ENCODE measurements at places on chromosomes 13 and 19. TPM values are rescaled to one million over a fixed set of nuclear protein-coding genes. Genes with fewer than 3 reads are reported as not detected.
A peak's percentile ranks its signal among the peaks of the same experiment; 100 is the strongest.

Gene TEX29
- not detected for total RNA-seq

Gene PCDH9
- total RNA-seq = 2.4 TPM

Gene C1QTNF9B
- total RNA-seq = 0.33 TPM

Gene ZNF14
- 5.5 TPM for total RNA-seq

GRCh38 chr13:29707876-29708543, 112.5 kb upstream of the SLC7A1 start:
- no peaks in the 10 kb centered on the region for H3K27me3 ChIP-seq
- H3K4me3 ChIP-seq = no peak overlapping the region
- no peak overlapping the region for H3K27ac ChIP-seq
- no peaks in the 10 kb centered on the region for H3K36me3 ChIP-seq
- H3K4me1 ChIP-seq = peaks cover 13% of the 10 kb centered on the region

GRCh38 chr19:48918801-48919247, 14.7 kb upstream of the DHDH start:
- no peak overlapping the region for H3K27ac ChIP-seq
- no peaks in the 10 kb centered on the region for H3K4me1 ChIP-seq
- peak; percentile 55 for DNase-seq

DNA sequence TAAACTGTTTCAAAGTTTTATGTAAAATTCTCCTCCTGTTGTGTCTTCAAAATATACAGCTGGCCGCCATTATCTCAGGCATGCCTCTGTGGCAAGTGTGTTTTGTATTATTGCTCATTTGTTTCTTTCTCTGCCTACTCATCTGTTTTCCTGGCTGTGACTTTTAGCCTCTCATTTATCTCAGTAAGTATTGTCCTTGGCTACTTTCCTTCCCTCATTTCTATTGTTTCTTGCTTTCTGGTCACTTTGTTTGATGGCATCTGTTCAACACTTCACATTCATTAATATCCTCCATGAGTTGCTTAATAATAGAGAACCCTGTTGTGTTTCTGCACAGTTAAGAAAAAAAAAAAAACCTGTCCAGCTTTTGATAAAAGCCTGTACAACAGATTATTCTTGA, 869.4 kb downstream of the PCDH17 start:
- no peak overlapping the region for H3K4me3 ChIP-seq
- H3K4me1 ChIP-seq = no peaks in the 10 kb centered on the region
- H3K36me3 ChIP-seq = no peaks in the 10 kb centered on the region

DNA sequence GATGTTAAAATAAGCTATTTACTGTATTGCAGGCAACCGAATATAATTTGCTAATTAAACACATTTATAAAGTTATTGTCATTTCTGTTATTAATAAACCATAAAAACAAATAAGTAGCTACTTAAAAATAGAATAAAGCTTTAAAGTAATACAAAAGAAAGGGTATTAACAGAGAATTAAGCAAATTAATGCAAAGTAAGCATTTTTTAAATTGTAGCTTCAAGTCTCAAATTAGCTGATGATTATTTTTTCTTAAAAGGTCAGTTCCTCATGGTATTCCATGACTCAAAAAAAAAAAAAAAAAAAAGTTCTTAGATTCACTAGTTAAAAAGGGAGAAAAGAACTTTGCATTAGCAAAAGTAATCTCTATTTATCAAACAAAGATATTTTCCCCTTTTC, 292.5 kb downstream of the SLITRK1 start:
- H3K27me3 ChIP-seq = no peaks in the 10 kb centered on the region
- H3K4me1 ChIP-seq = no peaks in the 10 kb centered on the region
- no peak for DNase-seq
- no peak overlapping the region for H3K4me3 ChIP-seq
- no peak overlapping the region for H3K27ac ChIP-seq

DNA sequence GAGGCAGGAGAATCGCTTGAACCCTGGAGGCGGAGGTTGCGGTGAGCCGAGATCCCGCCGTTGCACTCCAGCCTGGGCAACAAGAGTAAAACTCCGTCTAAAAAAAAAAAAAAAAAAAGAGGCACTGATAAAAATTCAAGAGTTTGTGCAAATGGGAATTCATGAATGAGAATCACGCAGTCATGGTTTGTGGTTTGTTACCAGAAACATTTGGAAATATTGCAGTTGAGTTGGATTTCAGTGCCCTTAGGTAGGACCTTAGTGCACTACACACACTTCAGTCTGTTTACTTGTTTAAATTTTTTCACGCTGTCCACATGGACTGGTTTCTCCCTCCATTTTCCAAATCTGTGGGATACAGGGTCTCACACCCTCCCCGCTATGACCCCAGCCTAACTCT, 28.4 kb downstream of the ZNF844 start:
- peak overlapping the region; percentile 88 for H3K4me3 ChIP-seq
- H3K36me3 ChIP-seq = peaks cover 2% of the 10 kb centered on the region
- peaks cover 4% of the 10 kb centered on the region for H3K4me1 ChIP-seq
- H3K27me3 ChIP-seq = no peaks in the 10 kb centered on the region

GRCh38 chr13:25587326-25587980, 215.7 kb downstream of the ATP8A2 start:
- H3K36me3 ChIP-seq = no peaks in the 10 kb centered on the region
- no peak overlapping the region for H3K27ac ChIP-seq
- no peak for DNase-seq
- H3K4me1 ChIP-seq = no peaks in the 10 kb centered on the region
- H3K27me3 ChIP-seq = no peaks in the 10 kb centered on the region

GRCh38 chr13:31485183-31485582, 254.1 kb upstream of the RXFP2 start:
- H3K27me3 ChIP-seq = no peaks in the 10 kb centered on the region
- H3K4me1 ChIP-seq = no peaks in the 10 kb centered on the region
- DNase-seq = peak; percentile 55
- no peaks in the 10 kb centered on the region for H3K36me3 ChIP-seq

GRCh38 chr13:32861304-32861703, 154.9 kb upstream of the KL start:
- no peak for DNase-seq
- no peaks in the 10 kb centered on the region for H3K36me3 ChIP-seq
- no peaks in the 10 kb centered on the region for H3K27me3 ChIP-seq
- H3K27ac ChIP-seq = no peak overlapping the region

- no peak overlapping the region for H3K27ac ChIP-seq
- H3K4me3 ChIP-seq = no peak overlapping the region
- H3K36me3 ChIP-seq = no peaks in the 10 kb centered on the region
Measured at GRCh38 chr19:46887240-46887782, 26.5 kb downstream of the ARHGAP35 start.

DNA sequence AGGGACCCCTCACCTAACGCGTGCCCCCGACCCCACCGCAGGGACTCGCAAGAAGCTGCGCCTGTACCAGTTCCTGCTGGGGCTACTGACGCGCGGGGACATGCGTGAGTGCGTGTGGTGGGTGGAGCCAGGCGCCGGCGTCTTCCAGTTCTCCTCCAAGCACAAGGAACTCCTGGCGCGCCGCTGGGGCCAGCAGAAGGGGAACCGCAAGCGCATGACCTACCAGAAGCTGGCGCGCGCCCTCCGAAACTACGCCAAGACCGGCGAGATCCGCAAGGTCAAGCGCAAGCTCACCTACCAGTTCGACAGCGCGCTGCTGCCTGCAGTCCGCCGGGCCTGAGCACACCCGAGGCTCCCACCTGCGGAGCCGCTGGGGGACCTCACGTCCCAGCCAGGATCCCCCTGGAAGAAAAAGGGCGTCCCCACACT, 4.7 kb upstream of the MYBPC2 start:
- no peaks in the 10 kb centered on the region for H3K36me3 ChIP-seq
- H3K4me1 ChIP-seq = peaks cover 9% of the 10 kb centered on the region
- peak; percentile 34 for DNase-seq
- no peak overlapping the region for H3K4me3 ChIP-seq
- no peak overlapping the region for H3K27ac ChIP-seq

DNA sequence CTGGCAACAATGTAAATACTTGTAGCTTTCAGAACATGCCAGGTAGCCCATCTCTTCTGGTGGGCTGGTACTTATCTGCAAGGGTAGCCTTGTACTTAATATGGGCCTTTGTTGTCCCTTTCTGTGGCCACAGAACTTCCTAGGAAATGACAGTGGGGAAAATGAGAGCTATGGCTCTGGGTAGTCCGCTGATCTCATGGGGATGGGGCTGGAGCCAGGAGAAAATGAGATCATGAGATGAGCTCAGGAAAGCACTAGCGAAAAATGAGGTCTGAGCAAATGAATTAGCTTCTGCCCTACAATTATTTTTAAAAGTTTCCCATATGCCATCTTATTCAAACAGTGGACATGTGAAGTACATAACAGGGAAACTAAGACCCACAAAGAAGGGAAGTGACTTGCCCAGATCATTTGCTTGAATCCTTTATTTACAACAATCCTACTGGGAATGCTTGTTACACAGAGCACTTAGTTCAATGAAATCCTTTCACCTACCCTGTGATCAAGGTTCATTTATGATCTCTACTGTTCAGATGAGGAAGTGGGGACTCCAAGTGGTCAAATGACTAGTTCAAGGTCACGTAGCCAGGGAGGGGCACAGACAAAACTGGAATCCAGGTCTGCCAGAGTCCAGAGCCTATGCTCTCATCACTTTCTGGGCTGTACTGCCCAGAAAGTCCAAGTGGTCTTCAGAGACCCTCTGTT, 87.1 kb downstream of the PTPRS start:
- no peaks in the 10 kb centered on the region for H3K27me3 ChIP-seq
- H3K27ac ChIP-seq = no peak overlapping the region
- peaks cover 22% of the 10 kb centered on the region for H3K36me3 ChIP-seq

DNA sequence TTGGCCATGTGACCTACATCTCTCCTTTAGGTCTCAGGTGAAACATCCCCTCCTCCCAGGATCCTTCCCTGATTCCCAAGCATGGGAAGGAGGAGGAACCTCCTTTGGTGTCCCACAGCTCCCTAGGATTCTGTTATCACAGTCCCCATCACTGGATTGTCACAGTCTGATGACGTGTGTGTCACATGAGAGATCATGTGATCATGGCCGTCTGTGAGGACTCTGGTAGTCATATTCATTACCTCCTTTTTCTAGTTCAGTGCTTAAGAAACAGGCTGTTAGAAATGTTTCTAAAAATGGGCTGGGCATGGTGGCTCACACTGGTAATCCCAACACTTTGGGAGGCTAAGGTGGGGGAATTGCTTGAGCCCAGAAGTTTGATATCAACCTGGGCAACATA, 3.0 kb downstream of the DHX34 start:
- H3K27ac ChIP-seq = no peak overlapping the region
- H3K4me3 ChIP-seq = no peak overlapping the region
- no peak for DNase-seq
- no peaks in the 10 kb centered on the region for H3K27me3 ChIP-seq
- no peaks in the 10 kb centered on the region for H3K4me1 ChIP-seq

GRCh38 chr13:48476686-48477085, 56.2 kb downstream of the RCBTB2 start:
- H3K27me3 ChIP-seq = no peaks in the 10 kb centered on the region
- H3K36me3 ChIP-seq = peaks cover 13% of the 10 kb centered on the region
- H3K4me3 ChIP-seq = no peak overlapping the region
- no peak for DNase-seq

DNA sequence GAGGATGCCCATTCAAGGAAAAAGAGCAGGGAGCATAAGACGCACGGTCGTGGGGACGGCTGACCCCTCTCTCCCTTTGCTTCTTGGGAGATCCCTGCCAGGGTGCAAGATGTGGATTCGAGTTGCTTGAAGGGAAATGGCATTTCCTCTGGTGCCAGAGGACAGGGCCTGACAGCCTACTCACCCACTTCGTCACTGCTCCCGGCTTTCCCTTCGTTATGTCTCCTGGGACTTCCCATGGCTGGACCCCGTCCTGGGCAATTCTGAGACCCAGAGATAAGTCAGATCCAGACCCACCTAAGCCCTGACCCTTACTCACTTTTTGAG, 1.2 kb downstream of the TBC1D17 start:
- no peaks in the 10 kb centered on the region for H3K27me3 ChIP-seq
- H3K27ac ChIP-seq = no peak overlapping the region
- no peaks in the 10 kb centered on the region for H3K4me1 ChIP-seq
- peaks cover 26% of the 10 kb centered on the region for H3K36me3 ChIP-seq

GRCh38 chr13:111856571-111856970, 210.4 kb upstream of the SOX1 start:
- no peaks in the 10 kb centered on the region for H3K36me3 ChIP-seq
- DNase-seq = no peak
- H3K27ac ChIP-seq = no peak overlapping the region
- peaks cover 14% of the 10 kb centered on the region for H3K27me3 ChIP-seq
- peaks cover 10% of the 10 kb centered on the region for H3K4me1 ChIP-seq

Measured in cardiac muscle cell (in vitro differentiated cells and primary cell).